ENCODE measurements at places on chromosomes 12 and 14.

- DNase-seq, result no peak
These were observed 416.0 kb downstream of the KCNH5 start for GRCh38 chr14:62629176-62629725.

GRCh38 chr12:21631367-21631766 is 26.3 kb downstream of the LDHB start:
- DNase-seq, result no peak

DNA sequence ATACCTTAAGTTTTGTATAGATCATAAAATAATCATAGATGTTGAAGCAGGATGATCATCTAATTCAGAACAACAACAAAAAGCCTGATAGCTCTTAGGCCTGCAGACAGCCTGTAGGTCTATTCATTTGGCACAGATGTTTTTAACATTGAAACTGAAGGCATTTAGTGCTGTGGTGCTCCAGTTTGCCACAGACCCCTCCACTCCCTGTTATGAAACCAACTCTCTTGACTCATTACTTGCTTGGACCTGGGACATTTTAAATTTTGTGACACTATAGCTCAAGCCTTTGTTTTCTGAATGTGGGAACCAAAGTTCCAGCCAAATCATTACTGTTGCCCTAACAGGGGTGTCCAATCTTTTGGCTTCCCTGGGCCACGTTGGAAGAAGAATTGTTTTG is 9.1 kb downstream of the PRKCH start:
- DNase-seq, result no peak

- DNase-seq, result no peak
These were observed 14.5 kb downstream of the IFNG-AS1 start for GRCh38 chr12:68003777-68004176.

DNA sequence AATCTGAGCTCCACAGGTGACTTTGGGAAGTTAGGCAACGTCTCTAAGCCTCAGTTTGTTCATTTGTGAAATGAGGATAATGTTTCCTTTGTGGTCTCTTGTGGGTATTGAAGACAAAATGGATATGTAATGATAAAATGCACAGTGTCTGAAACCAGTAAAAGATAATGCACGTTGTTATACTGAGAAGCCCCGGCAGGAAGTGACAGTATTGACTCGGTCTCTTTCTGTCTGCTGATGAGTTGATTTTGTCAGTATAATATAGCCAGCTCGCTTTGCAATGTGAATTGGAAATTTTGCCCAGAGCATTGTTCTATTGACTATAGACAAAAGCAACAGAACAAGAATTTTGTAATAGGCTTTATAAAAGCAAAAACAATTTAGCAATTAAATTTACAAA is 49.2 kb upstream of the SLC38A1 start:
- no peak for DNase-seq

GRCh38 chr12:5433081-5433844 is 1.4 kb downstream of the NTF3 start:
- no peak for DNase-seq

DNA sequence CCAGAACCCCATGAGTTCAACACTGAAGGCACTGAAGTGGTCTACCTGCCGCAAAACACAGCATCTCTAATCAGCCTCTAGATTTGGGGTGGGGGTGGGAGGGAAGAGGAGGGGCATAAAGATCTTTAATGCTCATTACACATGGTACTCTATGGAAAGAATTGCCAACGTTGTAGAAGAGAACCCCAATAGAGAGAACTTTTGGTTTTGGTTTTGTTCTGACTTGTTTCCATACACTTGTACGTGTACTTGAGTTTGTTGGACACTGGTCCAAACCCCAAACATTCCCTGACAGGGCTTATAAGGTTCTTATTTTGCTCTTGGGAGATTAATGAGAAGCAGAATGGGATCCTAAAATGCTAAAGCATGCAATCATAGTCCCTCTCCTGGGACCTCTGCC is 31.0 kb downstream of the GNPTAB start:
- no peak for DNase-seq

DNA sequence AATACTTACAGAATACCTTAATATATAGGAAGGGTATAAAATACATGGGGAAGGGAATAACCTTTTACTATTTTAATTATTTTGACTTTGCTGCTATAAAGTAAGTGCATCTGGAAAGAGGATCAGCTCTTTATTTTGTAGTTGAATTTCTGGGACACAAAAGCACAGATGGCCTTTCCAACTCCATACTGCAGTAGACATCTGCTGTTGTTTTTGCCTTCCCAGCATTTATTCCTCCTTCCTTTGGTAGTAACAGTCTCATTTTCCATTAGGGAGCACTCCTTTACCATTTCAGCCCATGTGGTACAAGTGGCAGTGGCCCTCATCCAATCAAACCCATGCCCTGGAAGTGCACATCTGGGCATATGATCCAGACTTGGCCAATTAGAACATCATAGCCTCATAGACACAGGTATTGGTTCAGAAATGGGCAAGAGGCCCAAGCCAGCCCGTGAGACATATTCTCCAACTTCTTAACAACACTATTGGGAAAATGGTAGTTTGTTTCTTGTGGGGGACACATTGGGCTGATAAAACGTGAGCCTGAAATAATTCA is 64.8 kb upstream of the YARS2 start:
- no peak for DNase-seq

All from chondrocyte (in vitro differentiated cells).